ENCODE measurements at places on chromosomes 2 and 18. TPM values are rescaled to one million over a fixed set of nuclear protein-coding genes. Genes with fewer than 3 reads are reported as not detected.

Gene TUBA3E
- total RNA-seq: not detected

Gene DNAJC5G
- total RNA-seq: not detected

Gene ALKAL2
- 1.2 TPM for total RNA-seq

Gene SLC20A1
- 98.1 TPM for total RNA-seq

Gene COMMD1
- 59.2 TPM for total RNA-seq

Gene GATA6
- 27.4 TPM for total RNA-seq

Gene ORMDL1
- total RNA-seq: 35.0 TPM

Gene AQP4
- not detected for total RNA-seq

Gene ASXL3
- 2.2 TPM for total RNA-seq

Gene CCL20
- 14.0 TPM for total RNA-seq

Gene STEAP3
- 10.0 TPM for total RNA-seq

Gene SERPINB3
- under 0.01 TPM for total RNA-seq

Gene MC4R
- not detected for total RNA-seq

Gene DLX2
- total RNA-seq: not detected

Gene SP140
- total RNA-seq: 0.39 TPM

Gene PJVK
- total RNA-seq: 2.9 TPM

Gene SPATA3
- not detected for total RNA-seq

Gene REG3A
- total RNA-seq: not detected

Gene ABCG5
- total RNA-seq: not detected

Gene NT5C1B
- total RNA-seq: not detected

Gene RGPD4
- total RNA-seq: not detected

Gene SCN7A
- total RNA-seq: 3.5 TPM

Gene DYSF
- total RNA-seq: 4.3 TPM

Gene LRRTM4
- total RNA-seq: not detected

Gene PAIP2B
- 0.52 TPM for total RNA-seq

Gene TMEM247
- total RNA-seq: not detected

Gene RIT2
- not detected for total RNA-seq

Gene NCKAP5
- 2.2 TPM for total RNA-seq

Gene UBE2E3
- total RNA-seq: 95.0 TPM

Gene VSNL1
- total RNA-seq: not detected

Gene IRS1
- 99.9 TPM for total RNA-seq

Gene VWA3B
- total RNA-seq: not detected

Gene SCYGR4
- not detected for total RNA-seq

Gene UGT1A6
- total RNA-seq: not detected

Gene CXCR1
- total RNA-seq: not detected

Gene CPLX4
- not detected for total RNA-seq

Gene MOCOS
- 1.4 TPM for total RNA-seq

Gene KLHL41
- total RNA-seq: 0.13 TPM

Gene SAG
- not detected for total RNA-seq

Gene LYG2
- not detected for total RNA-seq

Gene CROCC2
- total RNA-seq: not detected

Gene MAL
- not detected for total RNA-seq

Gene CD207
- total RNA-seq: not detected

Gene SCN3A
- total RNA-seq: not detected

Gene AGXT
- total RNA-seq: not detected

Gene TMEM200C
- 2.5 TPM for total RNA-seq

Gene ATG16L1
- 16.0 TPM for total RNA-seq

All from epithelial cell of alveolus of lung (primary cell).